ENCODE measurements at places on chromosomes 13 and 19. TPM values are rescaled to one million over a fixed set of nuclear protein-coding genes. Genes with fewer than 3 reads are reported as not detected.

CEACAM20 gene
- not detected for polyA plus RNA-seq

CLEC17A gene
- polyA plus RNA-seq: 0.03 TPM

CAPN12 gene
- 0.35 TPM for polyA plus RNA-seq

ARHGAP45 gene
- 1.8 TPM for polyA plus RNA-seq

SLC25A41 gene
- 0.07 TPM for polyA plus RNA-seq

ZNF556 gene
- 0.69 TPM for polyA plus RNA-seq

NLRP7 gene
- not detected for polyA plus RNA-seq

TINCR gene
- polyA plus RNA-seq: not detected

SIAH3 gene
- not detected for polyA plus RNA-seq

PSG7 gene
- not detected for polyA plus RNA-seq

MATK gene
- 0.16 TPM for polyA plus RNA-seq

CTXN1 gene
- 0.25 TPM for polyA plus RNA-seq

NTF4 gene
- polyA plus RNA-seq: 6.4 TPM

TFPT gene
- polyA plus RNA-seq: 25.2 TPM

DLEU7 gene
- polyA plus RNA-seq: not detected

GRIK5 gene
- polyA plus RNA-seq: 0.29 TPM

SLITRK6 gene
- not detected for polyA plus RNA-seq

HPN gene
- 12.6 TPM for polyA plus RNA-seq

ZNF497 gene
- 0.43 TPM for polyA plus RNA-seq

MISP gene
- not detected for polyA plus RNA-seq

RGL3 gene
- 2.2 TPM for polyA plus RNA-seq

ADGRE1 gene
- polyA plus RNA-seq: 0.04 TPM

CABP5 gene
- not detected for polyA plus RNA-seq

ZNF649 gene
- 2.9 TPM for polyA plus RNA-seq

TGFB1 gene
- 10.5 TPM for polyA plus RNA-seq

GJB2 gene
- polyA plus RNA-seq: 0.07 TPM

ZNF567 gene
- polyA plus RNA-seq: 2.0 TPM

ATP4A gene
- polyA plus RNA-seq: not detected
